ENCODE measurements at places on chromosomes 5 and 9. TPM values are rescaled to one million over a fixed set of nuclear protein-coding genes. Genes with fewer than 3 reads are reported as not detected.

The TICAM2 gene
- 0.40 TPM for total RNA-seq

The FAXDC2 gene
- not detected for total RNA-seq

The PCDHGB2 gene
- total RNA-seq: 0.10 TPM

The HTR1A gene
- total RNA-seq: not detected

The SMIM32 gene
- not detected for total RNA-seq

The CBY3 gene
- 0.61 TPM for total RNA-seq

The ARL14EPL gene
- not detected for total RNA-seq

The SHOC1 gene
- total RNA-seq: not detected

The PCDHAC2 gene
- not detected for total RNA-seq

The NDFIP1 gene
- total RNA-seq: 74.6 TPM

The PCDHA7 gene
- total RNA-seq: not detected

The GARIN3 gene
- total RNA-seq: 1.3 TPM

The ACSL6 gene
- total RNA-seq: 5.6 TPM

The SH2D3C gene
- 34.5 TPM for total RNA-seq

The OTULINL gene
- 12.3 TPM for total RNA-seq

The KCNV2 gene
- total RNA-seq: not detected

The PURA gene
- 12.0 TPM for total RNA-seq

The CCDC180 gene
- 1.1 TPM for total RNA-seq

The VCP gene
- 292 TPM for total RNA-seq

The FGFR4 gene
- 0.87 TPM for total RNA-seq

The TAF1L gene
- total RNA-seq: 0.05 TPM

The EIF4EBP3 gene
- 15.7 TPM for total RNA-seq

The PCDHB9 gene
- total RNA-seq: not detected

The SREK1IP1 gene
- 24.3 TPM for total RNA-seq

The ASPN gene
- not detected for total RNA-seq

The ASTN2 gene
- 3.4 TPM for total RNA-seq

The SMIM33 gene
- total RNA-seq: 1.5 TPM

The PROB1 gene
- 3.8 TPM for total RNA-seq

The PLPPR1 gene
- total RNA-seq: not detected

The LHFPL2 gene
- total RNA-seq: 0.19 TPM

The TAF11L10 gene
- total RNA-seq: not detected

The FNIP1 gene
- total RNA-seq: 14.0 TPM

The STKLD1 gene
- 0.90 TPM for total RNA-seq

Data from activated CD4-positive, alpha-beta memory T cell treated with anti-CD3 and anti-CD28 coated beads for 36 hours (primary cell).